A549 treated with CpdA at 1 μM for 4 hours (cell line): ENCODE measurements at places on chromosomes 1 and 21. TPM values are rescaled to one million over a fixed set of nuclear protein-coding genes. Genes with fewer than 3 reads are reported as not detected.

The SGIP1 gene
- not detected in 5 replicates for total RNA-seq

The SLAMF1 gene
- not detected in 5 replicates for total RNA-seq

The S100A16 gene
- 412 to 491 TPM (median 455 TPM) in 5 replicates for total RNA-seq

The ANXA9 gene
- 0.70 to 1.3 TPM (median 0.83 TPM) in 5 replicates for total RNA-seq

The UTP11 gene
- total RNA-seq: 41.0 to 78.4 TPM (median 46.6 TPM) in 5 replicates

The CELA2A gene
- total RNA-seq: not detected in 5 replicates

The PGLYRP4 gene
- not detected in 5 replicates for total RNA-seq

The SDF4 gene
- 104 to 136 TPM (median 131 TPM) in 5 replicates for total RNA-seq

The ORC1 gene
- total RNA-seq: 18.0 to 21.4 TPM (median 19.0 TPM) in 5 replicates

The GBP2 gene
- total RNA-seq: 0.74 to 1.3 TPM (median 0.91 TPM) in 5 replicates

The SERBP1 gene
- total RNA-seq: 198 to 251 TPM (median 210 TPM) in 5 replicates

The SPATA46 gene
- not detected in 5 replicates for total RNA-seq

The PROX1 gene
- 0.02 to 0.17 TPM (median 0.09 TPM) in 4 of 5 replicates, not detected in the other for total RNA-seq
